Chondrocyte (in vitro differentiated cells): ENCODE measurements at places on chromosomes 6 and 20. TPM values are rescaled to one million over a fixed set of nuclear protein-coding genes. Genes with fewer than 3 reads are reported as not detected.

Gene TCF21
- not detected in 3 replicates for total RNA-seq

GRCh38 chr6:37705239-37706051, 7.8 kb upstream of the MDGA1 start:
- no peak for DNase-seq

GRCh38 chr20:50438986-50439407, 71.2 kb upstream of the PTPN1 start:
- no peak for DNase-seq

DNA sequence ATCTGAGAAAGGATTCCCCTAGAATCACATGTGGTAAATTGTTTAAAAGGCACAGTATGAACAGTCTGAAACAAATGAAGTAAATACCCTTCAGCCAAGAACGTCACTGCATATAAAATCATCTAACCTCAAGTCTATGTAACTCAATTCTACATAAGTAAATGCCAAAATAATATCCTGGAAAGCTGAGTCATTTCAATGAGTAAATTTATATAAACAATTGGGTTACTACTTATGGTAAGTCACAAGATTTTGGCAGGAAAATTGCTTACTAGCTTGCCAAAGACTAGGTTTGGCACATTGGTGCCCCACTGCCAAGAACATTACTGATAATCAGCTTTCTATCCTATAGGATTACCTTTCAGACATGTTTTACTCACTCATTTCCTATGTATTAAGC, 8.4 kb downstream of the GMDS start:
- no peak for DNase-seq

DNA sequence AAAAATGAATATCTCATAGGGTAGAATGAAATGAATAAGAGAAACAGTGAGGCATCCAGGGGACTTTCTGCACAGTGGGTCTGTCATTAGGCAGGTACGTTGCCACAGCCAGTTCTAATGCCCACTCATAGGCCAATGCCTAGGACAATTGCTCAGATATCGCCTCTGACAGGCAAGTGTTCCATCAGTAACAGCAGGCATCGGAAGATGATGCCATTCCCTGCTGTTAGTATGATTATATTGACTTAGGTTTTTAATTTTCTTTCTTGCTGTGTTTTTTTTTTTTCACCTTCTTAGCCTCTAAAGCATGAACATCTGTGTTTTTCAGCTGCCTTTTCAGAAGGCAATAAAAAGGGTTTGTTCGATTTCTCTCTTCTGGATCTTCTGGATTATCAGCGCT, 90.7 kb downstream of the PRL start:
- no peak for DNase-seq
